Activated CD4-positive, alpha-beta T cell treated with anti-CD3 and anti-CD28 coated beads, Interleukin-2, amount 50 U/mL, for 24 hours (primary cell): ENCODE measurements at places on chromosomes 7 and 10.

DNA sequence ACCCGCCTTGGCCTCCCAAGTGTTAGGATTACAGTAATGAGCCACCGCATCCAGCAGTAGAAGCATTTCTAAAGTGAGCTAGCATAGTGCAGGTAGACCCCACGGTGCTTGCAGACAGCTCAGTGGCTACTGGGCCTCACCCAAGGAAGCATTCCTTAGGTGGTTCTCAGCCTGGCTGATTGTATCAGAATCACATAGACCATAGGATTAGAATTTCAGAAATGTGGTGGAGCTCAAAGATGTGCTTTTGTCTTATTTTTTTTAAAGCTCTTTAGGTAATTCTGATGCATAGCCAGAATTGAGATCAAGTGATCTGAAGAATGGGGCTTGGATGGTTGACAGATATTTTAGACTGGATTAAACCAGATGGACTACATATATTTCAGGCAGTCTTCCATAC, 10.9 kb downstream of the ANLN start:
- no peak for DNase-seq

- DNase-seq = peak; percentile 77
Measured at GRCh38 chr7:23373151-23374004, 74.2 kb downstream of the MALSU1 start.

DNA sequence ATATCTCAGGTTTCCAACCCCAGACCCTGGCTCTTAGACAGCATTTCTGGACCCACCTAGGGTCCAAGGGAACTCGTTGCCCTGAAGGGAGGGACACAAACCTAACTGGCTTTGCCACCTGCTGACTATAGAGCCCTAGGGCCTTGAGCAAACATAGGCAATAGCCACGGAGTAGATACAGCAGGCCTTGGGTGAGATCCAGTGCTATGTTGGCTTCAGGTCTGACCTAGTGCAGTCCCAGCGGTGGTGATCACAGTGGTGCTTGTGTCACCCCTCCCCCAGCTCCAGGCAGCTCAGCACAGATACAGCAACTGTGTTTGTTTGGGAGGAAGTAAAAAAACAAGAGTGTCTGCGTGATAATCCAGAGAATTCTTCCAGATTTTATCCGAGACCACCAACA, 9.7 kb upstream of the TNKS2 start:
- no peak for DNase-seq

DNA sequence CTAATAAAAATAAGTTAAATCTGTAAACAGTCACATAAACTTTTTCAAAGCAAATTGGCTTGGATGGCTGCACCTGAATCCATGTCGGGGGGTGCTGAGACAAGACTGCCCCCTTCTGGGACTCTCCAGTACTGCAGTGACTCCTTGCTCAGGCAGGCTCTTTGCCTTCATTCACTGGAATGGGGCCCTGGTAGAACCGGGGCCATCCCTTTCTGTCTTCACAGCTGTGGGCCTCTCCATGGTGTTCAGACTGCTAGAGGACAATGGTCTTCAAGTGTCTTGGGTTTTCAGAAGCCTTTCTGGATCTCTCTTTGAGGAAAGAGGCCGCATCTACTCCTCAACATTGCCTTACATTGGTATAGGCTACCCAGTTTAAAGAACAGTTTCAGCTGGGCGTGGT, 16.1 kb upstream of the IMPDH1 start:
- DNase-seq = peak; percentile 58

DNA sequence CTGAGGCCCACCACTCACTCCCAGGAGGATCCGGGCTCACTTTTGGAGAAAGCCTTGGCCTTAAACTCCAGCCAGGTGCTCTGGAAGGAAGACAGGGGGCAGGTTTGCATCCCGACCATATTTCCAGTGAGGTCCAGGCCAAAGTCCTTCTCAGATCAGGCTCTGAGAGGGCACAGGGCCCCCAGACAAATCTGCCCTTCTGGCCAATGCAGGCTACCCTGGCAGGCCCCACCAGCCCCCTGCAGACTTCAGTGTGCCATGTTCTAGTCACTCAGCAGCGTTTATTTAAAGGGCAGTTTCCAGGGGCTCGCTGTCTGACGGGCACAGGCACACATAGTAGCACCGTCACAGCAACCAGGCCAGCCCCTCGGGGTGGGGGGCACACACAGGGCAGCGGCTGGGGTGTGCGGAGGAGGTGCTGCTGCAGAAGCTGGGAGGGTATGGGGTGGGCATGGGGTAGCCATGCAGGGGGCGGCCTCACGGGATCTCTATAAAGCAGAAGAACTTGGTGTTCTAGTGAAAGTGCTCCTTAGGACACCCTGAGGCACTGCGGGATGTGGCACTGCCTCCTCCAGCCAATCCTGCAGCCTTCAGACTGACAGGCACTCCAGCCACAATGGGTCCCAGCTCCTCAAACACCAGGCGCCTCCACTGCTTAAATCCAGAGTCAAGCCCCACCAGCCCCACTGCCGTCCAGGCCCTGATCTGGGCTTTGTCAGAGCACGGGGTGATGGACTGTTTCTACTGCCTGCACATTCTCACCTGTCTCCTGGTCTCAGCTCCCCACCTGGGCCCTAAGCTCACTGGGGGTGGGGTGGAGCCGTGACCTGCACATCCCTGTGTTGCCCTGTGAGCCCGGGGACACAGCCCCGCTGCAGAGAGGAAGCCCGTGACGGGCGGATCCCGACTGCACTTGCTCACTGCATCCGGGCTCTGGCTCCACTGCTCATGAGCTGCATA, 9.6 kb upstream of the PYROXD2 start:
- DNase-seq = no peak
